ACHN (cell line): ENCODE measurements at places on chromosomes 3 and 15.

- no peak for DNase-seq
Measured at GRCh38 chr3:129117134-129117533, 4.5 kb downstream of the RAB43 start.

DNA sequence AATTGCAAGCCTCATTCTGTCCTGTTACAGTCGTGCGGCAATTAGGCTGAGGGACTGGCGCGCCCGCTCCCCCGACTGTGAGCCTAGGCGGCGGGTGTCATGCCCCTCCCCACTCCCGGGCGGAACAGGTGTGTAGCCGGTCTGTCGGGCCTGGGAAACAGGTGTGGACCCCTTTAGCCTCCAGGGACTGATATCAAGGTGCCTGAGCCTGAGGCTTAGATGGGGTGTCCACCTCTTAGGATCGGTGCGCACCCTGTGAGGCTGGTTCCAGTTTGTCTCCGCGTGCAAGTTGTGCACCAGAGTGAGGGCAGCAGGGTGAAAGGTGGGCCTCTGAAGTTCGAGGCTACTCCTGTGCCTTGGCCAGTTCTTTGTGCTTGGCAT lies 686 bp downstream of the VPS8 start:
- no peak for DNase-seq

GRCh38 chr15:55863911-55864310 lies 121.0 kb upstream of the PRTG start:
- no peak for DNase-seq

DNA sequence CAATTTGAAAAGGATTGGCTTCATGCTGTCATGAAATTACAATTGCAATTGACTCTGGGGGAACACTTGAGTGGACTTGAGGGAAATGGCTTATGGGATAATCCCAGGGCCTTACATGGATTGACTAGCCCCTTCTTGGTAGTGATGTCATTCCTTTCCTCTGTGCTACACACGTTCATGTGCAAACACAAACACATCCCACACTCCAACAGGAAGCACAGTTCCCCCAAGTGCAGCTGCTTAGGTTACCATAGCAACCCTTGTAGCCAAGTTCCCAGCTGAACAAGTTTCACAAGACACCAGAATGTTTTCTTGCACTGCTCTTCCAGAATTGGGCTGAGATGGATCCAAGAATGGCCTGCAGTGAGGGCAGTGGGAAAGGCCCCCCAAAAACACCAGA lies 217.0 kb downstream of the ZNF621 start:
- no peak for DNase-seq

DNA sequence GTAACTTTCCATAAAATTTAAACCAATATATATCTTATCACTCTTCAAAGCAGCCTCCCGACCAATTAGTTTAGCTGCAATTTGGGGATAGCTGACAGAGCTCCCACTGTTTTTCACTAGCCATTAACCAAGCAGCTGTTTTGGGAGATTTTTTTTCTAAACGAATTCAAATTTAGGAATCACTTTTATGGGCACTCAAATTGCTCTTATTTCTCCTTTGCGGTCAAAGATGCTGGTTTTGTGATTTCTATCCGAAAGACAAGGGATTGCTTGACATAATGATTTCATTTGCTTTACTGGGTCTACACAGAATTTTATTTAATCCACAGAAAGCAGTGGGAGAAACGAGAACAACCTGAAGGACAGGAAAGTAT lies 505.7 kb upstream of the IL12A start:
- no peak for DNase-seq

- DNase-seq: no peak
Measured at GRCh38 chr3:130258532-130258952, 86.9 kb upstream of the COL6A5 start.

DNA sequence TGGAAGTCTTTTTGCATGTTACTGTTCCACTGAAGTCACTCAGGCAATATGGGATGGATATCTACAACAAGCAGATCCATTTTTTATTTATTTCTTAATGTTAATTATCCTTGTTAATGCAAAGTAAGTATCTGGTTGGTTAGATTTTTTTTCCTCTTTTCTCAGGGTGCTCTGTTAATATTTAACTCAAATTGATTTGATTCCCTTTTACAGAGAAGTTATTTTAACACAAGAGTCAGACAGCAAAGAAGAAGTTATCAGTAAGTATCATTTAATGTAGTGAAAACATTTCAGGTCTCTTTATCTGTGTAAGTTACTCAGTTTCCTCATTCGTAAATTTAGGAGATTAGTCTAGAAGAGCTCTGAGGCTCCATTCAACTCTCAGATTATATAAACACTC lies 34.3 kb downstream of the TBC1D23 start:
- no peak for DNase-seq

- DNase-seq: no peak
Measured at GRCh38 chr15:45548753-45549520, 26.4 kb upstream of the SLC30A4 start.

- peak; percentile 73 for DNase-seq
Measured at GRCh38 chr3:149475451-149476060, 1.1 kb downstream of the TM4SF4 start.

DNA sequence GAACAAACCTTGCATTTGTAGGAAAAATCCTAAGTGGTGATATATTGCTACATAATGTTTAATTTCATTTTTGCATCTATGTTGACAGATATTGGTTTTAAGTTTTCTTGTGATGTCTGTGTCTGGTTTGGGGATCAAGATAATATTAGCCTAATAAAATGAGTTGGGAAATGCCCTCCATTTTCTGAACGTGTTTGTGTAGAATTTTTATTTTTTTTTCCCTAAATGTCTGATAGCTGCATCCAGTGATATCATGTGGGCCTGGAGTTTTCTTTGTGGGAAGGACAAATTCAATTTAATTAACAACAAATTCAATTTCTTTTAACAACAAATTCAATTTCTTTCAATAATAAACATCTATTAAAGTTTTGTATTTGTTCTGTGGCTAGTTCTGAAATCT lies 35.1 kb downstream of the NEDD4 start:
- no peak for DNase-seq

- DNase-seq: no peak
Measured at GRCh38 chr15:27646531-27646930, 452.6 kb downstream of the OCA2 start.

DNA sequence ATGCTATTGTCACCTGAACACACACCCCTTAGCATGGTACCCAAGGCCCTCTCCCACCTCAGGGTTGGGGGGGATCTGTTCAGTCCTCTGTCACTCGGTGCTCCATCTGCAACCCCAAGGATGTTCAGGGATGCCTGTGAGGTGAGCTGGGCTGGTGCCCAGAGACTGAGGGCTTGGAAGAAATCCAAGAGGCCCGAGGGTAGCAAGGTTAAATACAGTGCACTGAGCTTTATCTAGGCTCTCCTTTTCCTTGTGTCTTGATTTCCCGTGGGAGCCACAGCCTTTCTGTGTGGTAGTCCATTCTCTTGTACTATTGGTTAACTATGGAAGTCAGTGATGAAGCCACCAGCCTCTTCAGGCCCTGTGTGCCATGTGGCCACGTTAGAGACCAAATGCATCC lies 18.7 kb upstream of the WNT5A start:
- DNase-seq: no peak

DNA sequence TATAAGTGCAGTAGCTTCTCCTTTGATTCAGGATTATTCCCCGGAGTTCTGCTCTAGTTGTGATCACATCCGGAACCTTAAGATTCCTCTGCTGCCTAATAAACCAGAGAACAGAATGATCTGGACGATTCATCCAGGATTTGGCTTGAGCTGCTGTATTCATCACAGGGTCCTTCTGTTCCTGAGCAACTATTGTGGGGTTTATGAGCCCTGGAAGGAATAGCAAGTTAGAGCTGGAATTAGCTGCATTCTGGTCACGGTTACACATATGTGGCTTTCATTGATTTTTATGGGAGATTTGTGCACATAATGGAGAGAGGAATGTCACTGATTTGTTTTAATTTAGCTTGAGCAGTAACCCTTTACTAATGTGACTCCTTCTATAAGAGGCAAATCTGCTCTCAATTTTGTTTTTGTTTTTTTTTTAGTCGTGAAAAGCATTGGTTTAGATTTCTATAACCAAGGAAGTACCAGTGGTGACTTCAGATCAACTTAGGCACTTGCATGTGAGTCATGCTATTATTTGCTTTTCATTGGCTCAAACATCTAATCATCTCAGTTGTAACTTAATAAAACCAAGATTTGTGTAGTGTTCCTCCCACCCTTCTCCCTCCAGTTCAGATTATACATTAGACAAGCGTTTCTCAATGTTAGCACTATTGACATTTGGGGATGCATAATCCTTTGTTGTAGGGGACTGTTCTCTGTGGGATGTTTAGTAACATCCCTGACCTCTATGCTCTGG lies 148.5 kb downstream of the OTOL1 start:
- DNase-seq: no peak

DNA sequence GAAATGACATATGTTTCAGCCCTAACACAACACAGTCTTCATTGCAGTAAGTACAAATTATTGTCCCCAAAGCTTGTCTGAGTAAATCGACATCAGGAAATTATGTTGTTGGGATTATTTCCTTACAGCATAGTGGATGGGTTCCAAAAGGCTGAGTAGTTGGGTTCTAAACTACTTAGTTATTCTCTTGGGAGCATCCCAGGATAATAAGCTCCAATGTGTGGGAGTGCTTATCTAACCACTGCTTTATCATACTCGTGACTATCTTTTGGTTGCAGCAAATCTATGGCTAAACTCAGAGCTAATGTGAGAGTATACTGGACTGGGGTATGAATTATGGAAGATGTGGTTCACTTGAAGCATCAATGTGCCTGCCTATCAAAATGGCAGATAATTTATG lies 128.5 kb downstream of the RBMS3 start:
- DNase-seq: no peak

- DNase-seq: no peak
Measured at GRCh38 chr3:160987982-160988964, 116.9 kb downstream of the B3GALNT1 start.

DNA sequence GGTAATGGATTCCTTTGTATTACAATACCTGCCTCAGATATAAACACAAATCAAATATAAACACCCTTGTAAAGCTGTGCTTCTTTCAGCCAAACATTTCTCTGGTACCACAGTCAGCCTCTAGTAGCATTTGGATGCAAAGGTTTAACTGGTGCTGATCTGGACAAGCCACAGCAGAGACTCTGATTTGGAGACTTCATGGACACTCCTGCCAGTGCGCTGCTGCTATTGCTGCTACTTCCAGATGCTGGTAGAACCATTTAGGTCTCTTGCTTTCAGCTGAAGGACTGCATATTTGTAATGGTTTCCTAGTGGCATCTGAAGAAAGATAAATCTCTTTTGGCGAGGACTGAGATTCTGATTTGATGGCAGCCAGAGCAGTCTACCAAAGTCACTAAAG lies 36.9 kb downstream of the NCK1 start:
- no peak for DNase-seq

DNA sequence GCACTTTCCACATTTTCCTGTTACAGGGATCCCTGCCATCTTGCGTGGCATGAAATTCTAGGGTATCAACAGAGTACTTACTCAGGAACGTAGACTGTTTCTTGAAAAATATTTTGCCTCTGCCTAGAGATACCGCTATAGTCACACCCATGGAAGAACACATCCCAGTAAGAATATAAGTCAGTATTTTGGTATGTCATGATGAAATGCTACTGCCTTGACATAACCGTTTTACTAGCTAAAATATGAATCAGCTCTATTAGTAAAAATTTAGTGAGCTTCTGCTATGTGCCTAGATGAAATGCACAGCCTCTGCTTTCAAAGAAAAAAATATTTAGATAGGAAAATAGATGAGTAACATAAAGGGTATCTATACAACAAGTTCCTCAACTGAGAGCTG lies 276.4 kb downstream of the TBC1D5 start:
- no peak for DNase-seq

- DNase-seq: no peak
Measured at GRCh38 chr3:153210146-153210545, 48.1 kb downstream of the RAP2B start.

GRCh38 chr3:75906555-75907112 lies 121.3 kb upstream of the ZNF717 start:
- DNase-seq: no peak

DNA sequence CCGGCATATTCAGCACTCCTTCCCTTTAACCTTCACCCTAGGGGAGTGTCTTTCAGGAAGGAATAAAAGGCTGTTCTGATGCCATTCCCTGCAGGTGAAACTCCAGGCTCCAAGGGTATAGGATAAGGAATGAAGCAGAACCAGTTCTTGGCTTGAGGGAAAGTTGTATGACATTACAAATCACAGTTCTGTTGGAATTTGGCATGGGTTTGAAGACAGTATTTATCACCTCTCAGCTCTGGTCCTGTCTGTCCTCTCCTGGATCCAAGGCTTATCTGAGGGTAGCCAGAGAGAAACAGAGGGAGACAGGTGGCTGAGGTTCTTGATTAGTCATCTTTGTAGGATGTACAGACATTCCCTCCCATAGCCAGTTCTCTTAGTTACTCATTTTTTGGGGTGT lies 37.1 kb downstream of the RAB11A start:
- DNase-seq: no peak

- no peak for DNase-seq
Measured at GRCh38 chr3:30353711-30354467, 252.5 kb upstream of the TGFBR2 start.

DNA sequence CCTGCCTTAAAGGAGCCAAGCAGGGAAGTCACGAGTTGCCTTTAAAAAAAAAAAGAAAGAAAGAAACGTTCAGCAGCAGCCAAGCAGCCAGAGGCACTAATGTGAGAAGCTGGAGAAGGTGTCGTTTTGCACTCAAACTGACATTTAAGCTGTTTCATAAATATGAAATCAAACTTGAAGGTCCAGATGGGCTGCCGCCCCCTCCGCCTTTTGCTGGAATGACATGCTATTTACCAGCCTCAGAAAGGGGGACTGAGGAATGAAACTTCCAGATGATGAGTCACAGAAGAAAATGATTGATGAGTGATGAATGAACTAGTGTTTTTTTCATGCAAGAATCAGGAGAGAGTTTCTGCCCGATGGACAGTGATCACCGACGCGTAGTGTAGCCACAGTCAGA lies 396.8 kb downstream of the IGSF11 start:
- DNase-seq: no peak

DNA sequence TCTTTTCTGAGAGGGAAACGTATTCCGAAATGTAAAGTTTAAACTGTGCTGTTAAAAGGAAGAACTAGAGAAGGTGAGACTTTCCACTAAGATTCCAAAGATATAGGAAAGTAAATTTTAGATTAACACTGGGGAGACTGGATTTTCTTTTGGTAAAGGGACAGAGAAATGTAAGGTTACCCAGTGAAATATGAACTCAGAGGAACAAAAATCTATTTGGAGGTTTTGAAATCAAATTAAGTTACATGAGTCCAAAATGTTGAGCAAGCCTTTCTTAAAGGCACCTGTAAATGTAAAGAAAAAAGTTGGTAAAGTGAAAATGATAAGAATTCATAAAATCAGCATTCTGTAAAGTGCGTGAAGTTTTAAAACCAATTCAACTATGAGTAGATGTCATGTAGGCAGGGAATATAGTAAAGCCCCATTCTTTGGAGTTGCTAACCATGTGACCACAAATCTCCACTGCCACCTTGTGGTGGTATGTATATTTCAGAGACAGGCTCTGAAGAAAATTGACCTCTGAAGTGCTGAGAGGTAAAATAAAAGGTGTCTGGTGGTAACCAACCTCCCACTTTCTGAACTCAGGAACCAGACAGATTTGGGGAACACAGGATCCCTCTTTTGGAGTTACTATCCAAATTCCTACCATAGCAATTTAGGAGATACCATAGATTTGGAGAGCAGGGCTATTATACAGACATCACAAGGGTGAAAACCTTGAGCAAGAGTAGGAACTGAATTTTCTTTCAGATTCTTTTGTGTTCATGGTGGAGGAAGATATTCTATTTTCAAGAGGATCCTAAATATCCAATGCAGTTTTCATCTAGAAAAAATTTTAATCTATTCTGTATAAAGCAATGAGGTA lies 215.3 kb downstream of the ROBO2 start:
- peak; percentile 60 for DNase-seq
